Activated CD4-positive, alpha-beta T cell treated with anti-CD3 and anti-CD28 coated beads, Interleukin-2, amount 10 ng/mL, durations not matched to agents 24 days and 14 days (primary cell): ENCODE measurements at places on chromosomes 11 and 22.

- peaks cover 63% of the 10 kb centered on the region for H3K36me3 ChIP-seq
- no peak for DNase-seq
- peak overlapping the region; percentile 73 for H3K27ac ChIP-seq
- peaks cover 70% of the 10 kb centered on the region for H3K4me1 ChIP-seq
- no peaks in the 10 kb centered on the region for H3K27me3 ChIP-seq
Measured at GRCh38 chr11:123434911-123435310, 4.8 kb downstream of the GRAMD1B start.

GRCh38 chr11:36600180-36600579 lies 2.1 kb upstream of the RAG2 start:
- no peaks in the 10 kb centered on the region for H3K36me3 ChIP-seq
- DNase-seq, result no peak

DNA sequence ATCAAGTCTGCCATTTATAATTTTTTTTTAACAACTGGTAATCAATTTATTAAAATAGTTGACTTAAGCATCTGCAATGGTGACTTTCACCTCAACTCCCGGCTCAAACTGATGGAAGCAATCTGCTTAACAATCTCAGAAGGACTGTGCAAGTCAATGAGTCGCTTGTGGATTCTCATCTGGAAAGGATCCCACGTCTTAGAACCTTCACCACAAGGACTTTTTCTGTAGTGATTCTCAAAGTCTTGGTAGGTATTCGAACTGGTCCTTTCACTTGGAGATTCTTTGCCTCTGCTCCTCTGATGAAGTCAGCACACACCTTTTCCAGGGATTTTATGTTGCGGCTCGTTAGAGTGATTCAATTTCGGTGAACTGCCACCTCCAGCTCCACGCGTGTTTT lies 7.3 kb downstream of the RSF1 start:
- no peak for DNase-seq
- H3K27ac ChIP-seq, result no peak overlapping the region
- H3K4me1 ChIP-seq, result peaks cover 30% of the 10 kb centered on the region
- no peak overlapping the region for H3K4me3 ChIP-seq

- H3K36me3 ChIP-seq, result no peaks in the 10 kb centered on the region
- no peaks in the 10 kb centered on the region for H3K4me1 ChIP-seq
- no peak for DNase-seq
- H3K27me3 ChIP-seq, result peaks cover 5% of the 10 kb centered on the region
- H3K4me3 ChIP-seq, result no peak overlapping the region
Measured at GRCh38 chr11:36118084-36118483, 171.1 kb downstream of the COMMD9 start.

DNA sequence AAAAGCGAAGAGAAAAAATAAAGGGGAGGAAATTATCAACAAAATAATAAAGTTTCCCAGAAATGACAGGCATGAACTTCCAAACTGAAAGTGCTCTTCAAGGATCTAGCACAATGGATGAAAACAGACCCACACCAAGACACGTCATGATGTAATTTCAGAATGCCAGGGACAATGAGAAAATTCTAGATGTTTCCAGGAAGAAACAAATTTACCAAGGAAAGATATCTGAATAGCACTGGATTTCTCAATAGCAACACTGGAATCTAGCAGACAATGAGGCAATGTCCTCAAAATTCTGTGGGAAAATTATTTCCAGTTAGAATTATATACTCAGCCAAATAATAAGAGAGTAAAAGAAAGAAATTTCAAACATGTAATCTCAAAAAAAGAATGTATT lies 46.0 kb downstream of the DENND5A start:
- H3K4me1 ChIP-seq, result peaks cover 19% of the 10 kb centered on the region
- H3K27me3 ChIP-seq, result no peaks in the 10 kb centered on the region
- peaks cover 3% of the 10 kb centered on the region for H3K36me3 ChIP-seq
- no peak overlapping the region for H3K27ac ChIP-seq
- DNase-seq, result no peak

GRCh38 chr11:128448981-128449713 lies 138.2 kb downstream of the ETS1 start:
- H3K4me3 ChIP-seq, result no peak overlapping the region
- H3K4me1 ChIP-seq, result peaks cover 37% of the 10 kb centered on the region
- no peaks in the 10 kb centered on the region for H3K27me3 ChIP-seq
- peak overlapping the region; percentile 38 for H3K27ac ChIP-seq
- DNase-seq, result peak; percentile 59

- no peak overlapping the region for H3K4me3 ChIP-seq
- H3K27me3 ChIP-seq, result no peaks in the 10 kb centered on the region
- DNase-seq, result no peak
- no peak overlapping the region for H3K27ac ChIP-seq
- H3K36me3 ChIP-seq, result peaks cover 9% of the 10 kb centered on the region
Measured at GRCh38 chr22:37063431-37064420, 12.2 kb downstream of the KCTD17 start.

- H3K4me3 ChIP-seq, result no peak overlapping the region
- no peaks in the 10 kb centered on the region for H3K4me1 ChIP-seq
- no peak overlapping the region for H3K27ac ChIP-seq
- no peaks in the 10 kb centered on the region for H3K36me3 ChIP-seq
Measured at GRCh38 chr11:4418403-4418802, 24.9 kb upstream of the TRIM21 start.

DNA sequence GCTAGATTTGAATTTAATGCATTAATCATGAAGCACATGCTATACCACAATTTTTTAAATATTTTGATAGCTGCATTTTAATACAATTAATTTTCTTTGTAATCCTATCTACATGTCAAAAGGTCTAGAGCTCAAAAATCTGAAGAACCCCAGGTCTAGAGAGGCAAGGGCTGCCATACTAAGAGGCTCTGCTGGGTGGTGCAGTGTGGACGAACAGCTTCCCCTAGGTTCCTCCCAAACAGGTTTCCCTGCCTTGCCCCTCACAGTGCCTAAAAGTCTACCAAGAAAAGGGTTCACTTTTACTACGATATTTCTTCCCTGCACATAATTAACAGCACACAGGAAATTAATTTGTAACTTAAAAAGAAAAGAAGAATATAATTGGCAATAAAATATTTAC lies 681.1 kb downstream of the OPCML start:
- no peaks in the 10 kb centered on the region for H3K36me3 ChIP-seq
- H3K27me3 ChIP-seq, result no peaks in the 10 kb centered on the region
- no peak overlapping the region for H3K27ac ChIP-seq
- no peaks in the 10 kb centered on the region for H3K4me1 ChIP-seq
- H3K4me3 ChIP-seq, result no peak overlapping the region

DNA sequence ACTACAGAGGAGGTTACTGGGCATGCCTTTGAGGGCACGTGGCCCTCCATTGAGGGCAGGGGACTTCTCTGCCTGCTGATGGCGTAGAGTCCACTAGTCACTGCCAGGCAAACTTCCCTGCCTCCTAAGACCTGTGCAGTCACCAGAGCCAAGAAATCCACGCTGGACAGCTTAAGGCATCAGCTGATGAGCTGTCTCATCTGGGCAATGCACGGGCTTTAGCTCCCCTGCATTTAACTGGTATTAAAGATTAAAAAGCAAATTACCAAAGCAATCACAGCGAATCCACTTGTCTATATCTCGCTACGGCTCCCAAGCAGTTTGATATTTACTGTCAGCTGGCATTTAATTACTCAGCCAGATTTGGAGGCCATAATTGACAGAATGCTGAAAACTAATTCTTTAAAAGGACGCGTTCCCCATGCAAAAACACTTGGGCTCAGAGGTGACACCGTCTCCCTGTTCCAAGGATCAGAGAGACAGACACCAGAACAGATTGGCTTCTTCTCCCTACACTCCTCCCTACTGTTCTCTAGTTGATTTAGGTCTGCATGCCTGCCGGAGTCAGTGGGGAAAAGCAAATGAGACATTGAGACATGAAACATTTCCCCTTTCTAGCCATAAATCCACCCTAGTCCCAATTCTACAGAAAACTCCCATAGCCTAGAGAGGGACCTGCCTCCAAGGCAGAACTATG lies 68.5 kb downstream of the SPATA19 start:
- H3K36me3 ChIP-seq, result no peaks in the 10 kb centered on the region
- H3K27me3 ChIP-seq, result peaks cover 1% of the 10 kb centered on the region

GRCh38 chr11:2386591-2386990 lies 9.5 kb downstream of the CD81 start:
- peaks cover 8% of the 10 kb centered on the region for H3K36me3 ChIP-seq
- no peak overlapping the region for H3K4me3 ChIP-seq
- H3K27me3 ChIP-seq, result no peaks in the 10 kb centered on the region
- H3K27ac ChIP-seq, result no peak overlapping the region
- no peak for DNase-seq

GRCh38 chr11:83294208-83294607 lies 8.0 kb upstream of the CCDC90B start:
- DNase-seq, result no peak
- H3K27me3 ChIP-seq, result peaks cover 17% of the 10 kb centered on the region
- no peak overlapping the region for H3K4me3 ChIP-seq
- no peak overlapping the region for H3K27ac ChIP-seq
- H3K4me1 ChIP-seq, result peaks cover 2% of the 10 kb centered on the region

GRCh38 chr11:82703796-82704195 lies 29.9 kb downstream of the FAM181B start:
- H3K27ac ChIP-seq, result no peak overlapping the region
- no peaks in the 10 kb centered on the region for H3K36me3 ChIP-seq
- DNase-seq, result no peak
- no peaks in the 10 kb centered on the region for H3K4me1 ChIP-seq
- H3K4me3 ChIP-seq, result no peak overlapping the region

DNA sequence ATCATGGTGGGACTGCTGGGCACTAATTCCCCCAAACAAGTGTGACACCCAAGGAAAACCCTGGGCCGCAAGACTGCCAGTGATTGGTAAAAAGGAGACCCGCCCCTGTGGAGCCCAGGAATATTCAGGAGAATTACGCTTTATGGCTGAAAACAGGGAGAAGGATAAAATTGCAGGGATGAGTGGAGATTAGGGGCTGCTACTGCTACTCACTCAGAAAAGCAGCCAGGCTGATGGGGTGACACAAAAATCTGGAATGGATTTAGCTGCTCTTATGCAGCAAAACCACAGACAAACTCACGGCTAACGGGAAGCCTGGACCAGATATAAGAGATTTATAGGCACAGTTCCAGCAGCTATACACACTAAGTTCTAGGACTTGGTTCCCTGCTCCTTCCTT lies 4.4 kb upstream of the FBXO3 start:
- H3K27ac ChIP-seq, result no peak overlapping the region
- peaks cover 7% of the 10 kb centered on the region for H3K4me1 ChIP-seq
- H3K27me3 ChIP-seq, result peaks cover 57% of the 10 kb centered on the region
- DNase-seq, result no peak
- no peak overlapping the region for H3K4me3 ChIP-seq

- DNase-seq, result no peak
- H3K27ac ChIP-seq, result no peak overlapping the region
- peaks cover 5% of the 10 kb centered on the region for H3K27me3 ChIP-seq
Measured at GRCh38 chr11:120832481-120833238, 191.2 kb upstream of the TBCEL start.

GRCh38 chr11:55949330-55949729 lies 13.1 kb upstream of the OR5I1 start:
- H3K27me3 ChIP-seq, result no peaks in the 10 kb centered on the region
- DNase-seq, result no peak
- no peak overlapping the region for H3K4me3 ChIP-seq
- no peaks in the 10 kb centered on the region for H3K36me3 ChIP-seq
- no peaks in the 10 kb centered on the region for H3K4me1 ChIP-seq

DNA sequence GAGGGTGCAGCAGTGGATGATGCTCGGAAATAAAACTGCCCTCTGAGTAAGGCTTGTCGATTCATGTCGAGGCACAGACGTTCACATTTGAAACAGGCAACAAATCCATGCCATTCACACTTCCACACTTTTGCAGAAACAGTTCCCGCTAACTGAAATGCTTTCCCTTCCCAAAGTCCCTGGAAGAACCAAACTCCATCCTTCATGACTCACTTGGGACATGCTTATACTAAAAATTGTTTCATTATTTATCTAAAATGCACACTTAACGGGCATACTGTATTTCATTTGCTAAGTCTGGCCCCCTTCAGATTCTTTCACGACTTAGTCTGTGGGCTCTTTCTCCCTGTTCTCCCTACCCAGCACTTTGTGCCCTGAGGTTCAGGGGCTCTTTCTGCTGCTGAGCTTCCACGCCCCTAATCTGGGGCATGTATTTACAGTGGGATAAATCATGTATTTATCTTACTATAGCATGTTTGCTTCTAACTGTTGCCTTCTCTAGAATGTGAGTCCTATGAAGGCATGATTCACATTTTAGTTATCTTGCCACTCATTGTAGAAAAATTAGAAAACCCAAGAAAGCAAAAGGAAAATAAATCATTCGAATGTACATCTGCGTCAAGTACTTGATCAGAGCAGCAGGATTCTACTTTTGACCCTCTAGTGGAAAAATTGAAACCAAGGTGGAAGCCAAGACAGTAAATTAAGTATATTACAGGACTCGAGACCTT lies 12.5 kb downstream of the SCGB1A1 start:
- H3K27me3 ChIP-seq, result no peaks in the 10 kb centered on the region
- H3K4me3 ChIP-seq, result no peak overlapping the region
- peaks cover 54% of the 10 kb centered on the region for H3K4me1 ChIP-seq
- no peak for DNase-seq

DNA sequence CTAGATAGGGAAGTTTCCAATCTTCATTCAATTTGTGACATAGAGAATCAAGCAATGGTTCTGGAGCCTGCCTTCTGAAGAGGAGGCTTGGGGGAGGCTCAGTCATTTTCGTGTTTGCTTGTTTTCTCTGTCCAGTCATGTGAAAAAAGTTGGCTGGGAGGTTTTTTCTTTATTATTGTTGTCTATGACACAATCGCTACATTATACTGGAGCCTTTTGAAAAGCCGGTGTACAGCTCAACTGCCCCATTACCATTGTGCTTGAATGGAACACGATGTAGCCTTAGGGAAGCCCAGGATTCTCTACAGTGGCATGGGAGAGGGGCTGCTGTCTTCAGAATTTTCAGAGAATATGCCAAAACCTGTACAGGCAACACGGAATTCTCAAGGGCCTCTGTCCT lies 57.9 kb upstream of the NCAM1 start:
- H3K4me1 ChIP-seq, result no peaks in the 10 kb centered on the region
- no peaks in the 10 kb centered on the region for H3K27me3 ChIP-seq
- no peak overlapping the region for H3K27ac ChIP-seq
- no peak overlapping the region for H3K4me3 ChIP-seq
- no peaks in the 10 kb centered on the region for H3K36me3 ChIP-seq
- no peak for DNase-seq

- H3K4me1 ChIP-seq, result no peaks in the 10 kb centered on the region
- no peak overlapping the region for H3K27ac ChIP-seq
- no peaks in the 10 kb centered on the region for H3K36me3 ChIP-seq
- no peak overlapping the region for H3K4me3 ChIP-seq
Measured at GRCh38 chr11:35539781-35540281, 14.4 kb upstream of the PAMR1 start.

GRCh38 chr11:34501500-34501899 lies 12.1 kb downstream of the ELF5 start:
- no peak overlapping the region for H3K4me3 ChIP-seq
- H3K27me3 ChIP-seq, result peaks cover 5% of the 10 kb centered on the region
- H3K36me3 ChIP-seq, result no peaks in the 10 kb centered on the region
- no peaks in the 10 kb centered on the region for H3K4me1 ChIP-seq
- no peak for DNase-seq

DNA sequence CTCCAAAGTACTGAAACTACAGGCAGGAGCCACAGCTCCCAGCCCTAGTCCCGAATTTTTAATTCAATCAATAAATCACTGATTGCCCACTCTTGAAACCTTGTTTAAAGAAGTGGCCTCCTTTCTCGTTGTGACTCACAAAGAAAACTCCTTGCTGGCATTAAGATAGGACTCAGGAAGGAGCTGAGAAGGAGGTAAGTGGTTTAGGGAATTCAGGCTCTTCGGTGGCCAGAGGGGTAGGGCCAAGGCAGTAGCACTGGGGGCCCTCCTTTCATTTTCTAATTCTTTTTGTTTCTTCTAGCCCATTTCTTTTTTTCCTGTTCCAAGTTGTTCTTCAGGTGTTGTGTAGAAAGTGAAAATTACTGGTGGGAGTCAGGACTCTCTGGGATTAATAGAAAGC lies 86.2 kb upstream of the OR9Q1 start:
- no peak overlapping the region for H3K27ac ChIP-seq
- H3K4me1 ChIP-seq, result no peaks in the 10 kb centered on the region
- DNase-seq, result no peak
- peaks cover 4% of the 10 kb centered on the region for H3K27me3 ChIP-seq
- H3K36me3 ChIP-seq, result no peaks in the 10 kb centered on the region
